ENCODE measurements at places on chromosomes 3 and 15.

GRCh38 chr15:29123171-29123570 lies 146.5 kb downstream of the NSMCE3 start:
- peak; percentile 1 for DNase-seq

DNA sequence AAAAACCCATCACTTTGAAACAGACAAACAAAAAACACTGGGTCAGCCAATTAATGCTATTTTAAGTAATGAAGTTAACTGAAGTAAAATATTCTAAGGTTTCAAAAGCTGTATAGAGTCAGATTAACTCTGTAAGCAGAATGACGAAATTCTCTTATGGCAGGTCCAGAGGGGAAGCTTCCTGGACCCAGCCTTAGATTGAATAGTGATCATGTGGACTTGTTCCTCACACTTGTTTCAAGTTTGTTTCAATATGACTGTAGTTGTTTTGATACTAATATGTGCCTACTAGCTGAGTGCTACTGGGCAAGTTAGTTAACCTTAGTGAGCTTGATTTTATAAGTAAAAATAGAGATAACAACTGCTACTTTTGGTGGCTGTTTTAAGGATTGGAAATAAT lies 32.6 kb downstream of the PLS1 start:
- no peak for DNase-seq

GRCh38 chr3:156459434-156459833 lies 95.5 kb downstream of the SSR3 start:
- no peak for DNase-seq

DNA sequence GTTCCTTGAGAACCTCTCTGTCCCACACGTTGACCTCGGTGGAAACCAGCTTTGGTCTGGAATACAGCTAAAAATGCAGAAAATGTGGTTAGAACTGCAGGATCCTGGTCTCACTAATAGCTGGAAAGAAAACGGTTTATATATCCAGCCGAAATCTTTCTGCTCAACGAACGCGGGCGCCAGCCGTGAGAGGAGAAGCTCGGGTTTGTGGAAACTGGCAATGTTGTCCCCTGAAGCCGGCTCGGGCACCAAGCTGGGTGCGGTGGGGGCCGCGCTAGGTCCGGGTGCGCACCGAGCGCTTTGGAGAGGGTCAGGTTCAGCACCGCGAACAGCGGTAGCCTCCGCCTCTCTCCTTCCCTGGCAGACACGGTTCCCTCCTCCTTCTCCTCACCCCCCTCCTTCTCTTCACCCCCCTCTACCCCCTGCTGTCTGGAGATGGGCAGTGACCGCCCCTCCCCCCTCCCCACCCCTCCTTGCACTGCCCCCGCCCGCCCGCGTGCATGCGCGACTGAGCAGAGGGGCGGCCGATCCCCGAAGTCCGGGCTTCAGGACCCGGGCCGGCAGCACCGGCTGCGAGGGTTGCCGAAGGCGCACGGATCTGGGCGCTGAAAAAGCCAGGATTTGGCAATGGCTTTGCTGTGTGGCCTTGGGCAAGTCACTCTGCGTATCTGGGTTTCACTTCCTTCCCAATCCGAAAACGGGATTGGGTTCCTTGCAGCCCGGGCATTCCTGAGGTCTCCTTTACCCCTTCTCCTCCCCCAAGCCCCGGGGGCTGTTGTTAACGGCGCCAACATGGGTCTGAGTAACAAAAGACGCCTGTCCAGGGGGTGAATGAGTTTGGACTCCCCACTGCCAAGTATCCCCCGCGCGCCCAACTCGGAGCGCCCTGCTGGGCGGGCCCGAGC lies at the start of gene SKOR1:
Gene SKOR1 (plus strand): TSS at position 534 of the 905 bp plus-strand sequence. CDS start 94 bp downstream, at position 628.
- no peak for DNase-seq

DNA sequence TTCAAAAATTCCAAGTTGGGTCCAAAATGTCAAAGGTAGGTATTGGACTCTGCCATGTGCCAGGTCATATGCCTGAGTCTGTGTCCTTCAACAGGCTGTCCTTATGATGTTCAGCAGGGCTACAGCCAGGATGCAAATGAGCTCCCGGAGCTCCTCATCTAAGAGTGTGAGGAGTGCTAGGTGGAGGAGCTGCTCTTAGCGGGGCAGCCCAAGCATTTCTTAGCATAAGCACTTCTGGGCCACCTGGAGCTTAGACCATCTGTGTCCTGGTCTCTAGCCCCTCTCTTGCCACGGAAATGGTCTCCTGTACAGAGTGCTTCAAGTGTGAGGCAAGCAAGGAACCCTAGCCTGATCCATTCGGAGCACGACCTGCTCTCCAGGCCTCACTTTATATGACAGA lies 64.6 kb upstream of the PRR23C start:
- DNase-seq, result no peak

- DNase-seq, result peak; percentile 12
Observed at GRCh38 chr3:42803414-42804105, 730 bp downstream of the HIGD1A start.

GRCh38 chr3:18965781-18966180 lies 182.5 kb upstream of the KCNH8 start:
- no peak for DNase-seq

DNA sequence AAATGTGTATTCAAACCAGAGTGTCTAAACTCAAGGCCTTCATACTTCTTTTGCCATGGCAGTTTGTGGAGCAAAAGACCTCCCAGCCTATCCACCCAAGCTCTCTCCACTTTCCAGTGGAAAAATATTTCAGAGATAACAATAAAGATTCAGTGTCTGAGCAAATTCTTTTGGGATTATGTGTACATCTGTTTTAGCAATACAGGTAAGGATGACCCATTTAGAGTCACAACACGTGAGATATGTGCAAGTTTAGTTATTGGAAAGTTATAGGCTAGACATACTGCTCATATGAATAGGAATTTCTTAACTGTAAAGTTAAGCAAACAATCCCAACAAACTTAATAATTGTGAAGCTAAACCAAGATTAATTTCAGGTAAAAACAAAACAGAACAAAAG lies 174.5 kb upstream of the LRIG1 start:
- no peak for DNase-seq

GRCh38 chr15:89187986-89188514 lies 33.3 kb downstream of the RLBP1 start:
- DNase-seq, result no peak

DNA sequence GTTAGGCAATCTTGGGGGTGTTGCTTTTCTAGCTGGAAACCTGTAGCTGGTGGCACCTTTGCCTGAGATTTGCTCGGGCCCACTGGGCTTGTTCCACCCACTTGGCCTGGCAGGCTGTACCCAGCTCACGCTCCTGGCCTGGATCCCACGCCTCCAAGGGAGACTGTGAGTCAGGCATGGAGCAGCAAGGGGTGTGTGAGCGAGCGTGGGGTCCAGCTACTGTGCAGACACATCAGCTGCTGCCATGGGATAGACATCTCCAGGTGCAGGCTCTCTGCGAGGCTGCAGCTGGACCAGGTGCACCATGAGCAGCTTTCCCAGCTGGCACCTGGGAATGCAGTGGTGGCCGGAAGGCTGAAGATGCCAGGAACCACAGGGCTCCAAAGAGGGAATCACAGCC lies 36.0 kb downstream of the NR1D2 start:
- DNase-seq, result no peak

DNA sequence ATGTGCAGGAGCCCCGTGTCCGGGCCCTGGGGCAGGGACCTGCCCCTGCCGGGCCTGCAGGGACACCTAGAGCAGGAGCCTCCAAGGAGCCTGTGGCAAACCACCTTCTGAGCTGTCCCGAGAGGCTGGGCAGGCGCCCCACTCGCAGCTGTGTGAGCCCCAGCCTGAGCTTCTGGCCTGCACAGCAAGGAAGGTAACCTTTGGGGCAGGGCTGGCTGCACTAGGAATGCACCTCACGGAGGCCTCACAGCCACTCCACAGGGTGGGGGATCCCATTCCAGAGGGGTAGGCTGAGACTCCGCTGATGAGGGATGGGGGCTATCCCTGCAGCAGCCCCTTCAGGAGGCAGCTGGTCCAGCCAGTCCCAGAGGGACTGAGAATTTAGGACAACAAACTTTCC lies 68.1 kb downstream of the DNAJB8 start:
- DNase-seq, result no peak

- no peak for DNase-seq
Observed at GRCh38 chr3:54776601-54777000, 151.3 kb downstream of the LRTM1 start.

DNA sequence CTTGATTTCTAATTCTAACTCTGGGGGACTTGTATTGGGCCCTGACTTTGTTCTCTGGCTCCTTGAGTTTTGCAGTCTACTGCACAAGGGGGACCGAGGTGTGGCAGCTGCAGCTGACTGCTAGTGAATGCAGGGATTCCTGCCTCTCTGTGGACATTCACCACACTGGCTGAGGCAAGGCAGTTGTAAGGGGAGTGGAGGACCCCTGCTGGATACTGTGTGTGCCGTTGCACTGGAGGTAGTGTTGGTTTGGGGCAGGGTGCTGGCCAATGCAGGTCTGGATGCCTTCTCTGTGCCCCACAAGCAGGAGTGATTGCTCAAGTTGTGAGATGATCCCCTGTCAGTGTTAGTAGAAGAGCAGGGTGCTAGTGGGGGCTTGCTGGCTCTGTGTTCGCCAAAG lies 626.1 kb downstream of the SQOR start:
- peak; percentile 51 for DNase-seq

GRCh38 chr3:53258600-53259426 lies 3.0 kb upstream of the TKT start:
- no peak for DNase-seq

DNA sequence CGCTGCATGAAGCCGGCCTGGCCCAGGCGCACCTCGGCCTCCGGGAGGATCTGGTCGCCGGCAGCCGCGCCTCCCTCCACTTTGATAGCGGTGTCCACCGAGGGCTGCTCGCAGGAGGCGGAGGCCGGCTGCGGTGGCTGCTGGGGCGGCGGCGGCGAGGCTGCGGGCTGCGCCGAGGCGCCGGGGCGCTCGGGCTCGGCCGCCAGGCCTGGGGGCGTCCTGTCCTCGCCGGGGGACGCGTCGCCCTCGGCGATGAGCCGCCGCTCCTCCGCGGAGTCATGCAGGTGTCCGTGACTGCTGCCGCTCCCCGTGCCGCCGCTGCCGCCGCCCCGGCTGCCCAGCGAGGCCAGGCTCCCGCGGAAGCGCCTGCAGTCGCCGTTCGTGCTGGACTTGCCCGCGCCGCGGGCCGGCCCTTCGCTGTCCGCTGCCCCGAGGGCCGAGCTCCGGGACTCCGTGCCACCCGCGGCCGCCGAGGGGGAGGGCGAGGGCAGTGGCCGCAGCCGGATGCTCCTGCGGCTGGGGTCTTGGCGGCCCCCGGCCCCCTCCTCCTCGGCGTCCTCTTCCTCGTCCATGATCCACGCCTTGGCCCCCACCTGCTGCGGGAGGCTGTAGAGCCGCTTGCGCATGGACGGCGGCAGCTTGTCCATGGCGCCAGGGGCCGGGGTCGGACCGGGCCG lies 996 bp downstream of the HCN4 start:
- DNase-seq, result no peak

DNA sequence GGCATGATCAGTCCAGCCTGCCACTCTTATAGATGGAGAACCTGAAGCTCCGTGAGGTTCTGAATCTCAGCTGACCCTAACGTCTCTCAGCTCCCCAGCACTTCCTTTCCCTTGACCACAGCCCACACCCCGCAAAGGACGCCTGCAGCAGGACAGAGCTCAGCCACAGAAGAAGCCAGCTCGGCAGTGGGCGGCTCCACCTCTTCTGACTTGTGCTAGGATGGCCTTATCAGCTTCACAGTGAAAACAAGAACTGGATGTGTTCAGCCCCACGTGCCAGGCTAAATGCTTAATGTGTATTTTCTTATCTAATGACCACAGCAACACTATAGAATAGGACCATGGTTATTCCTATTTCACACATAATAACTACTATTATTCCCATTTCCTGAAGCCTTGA lies 127.6 kb downstream of the ARNT2 start:
- DNase-seq, result no peak

GRCh38 chr15:35107122-35107521 lies 22.0 kb upstream of the NANOGP8 start:
- DNase-seq, result no peak

DNA sequence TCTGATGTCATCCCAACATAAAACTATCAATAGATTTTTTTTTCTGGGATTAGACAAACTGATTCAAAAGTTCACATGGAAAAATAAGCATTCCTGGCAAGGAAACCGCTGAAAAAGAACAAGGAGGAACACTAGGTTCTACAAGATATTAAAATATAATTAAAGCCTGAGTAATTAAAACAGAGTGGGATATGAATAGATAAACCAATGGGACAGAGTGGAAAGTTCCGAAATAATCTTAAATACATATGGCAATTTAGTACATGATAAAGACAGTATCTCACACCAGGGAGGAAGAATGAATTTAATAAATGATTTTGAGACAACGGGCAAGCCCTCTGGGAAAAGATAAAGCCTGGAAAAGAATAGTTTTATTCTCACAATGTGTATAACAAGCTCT lies 4.7 kb downstream of the GLDN start:
- no peak for DNase-seq

DNA sequence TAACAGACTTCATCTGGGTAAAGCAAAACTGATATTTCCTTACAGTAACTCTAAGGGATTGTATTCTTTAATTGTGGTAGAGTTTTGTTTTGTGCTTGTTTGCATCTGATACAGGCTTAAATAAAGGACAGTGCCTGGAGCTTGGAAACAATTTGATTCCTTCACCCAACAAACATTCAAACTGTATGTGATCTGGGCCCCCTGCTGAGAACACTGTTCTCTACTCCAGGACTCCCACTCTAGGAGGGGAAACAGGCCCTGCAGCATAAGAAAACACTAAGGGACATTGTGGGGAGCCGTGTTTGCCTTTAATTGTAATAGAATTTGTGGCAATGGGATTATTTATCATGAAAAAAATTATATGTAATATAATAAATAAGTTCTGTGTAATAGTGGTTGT lies 56.9 kb downstream of the CTDSPL start:
- DNase-seq, result no peak

GRCh38 chr3:5787861-5788488 lies 600.5 kb downstream of the EDEM1 start:
- no peak for DNase-seq

GRCh38 chr3:195458316-195458717 lies 15.5 kb upstream of the ACAP2 start:
- DNase-seq, result no peak

GRCh38 chr3:10351013-10351735 lies 30.3 kb upstream of the SEC13 start:
- peak; percentile 44 for DNase-seq

DNA sequence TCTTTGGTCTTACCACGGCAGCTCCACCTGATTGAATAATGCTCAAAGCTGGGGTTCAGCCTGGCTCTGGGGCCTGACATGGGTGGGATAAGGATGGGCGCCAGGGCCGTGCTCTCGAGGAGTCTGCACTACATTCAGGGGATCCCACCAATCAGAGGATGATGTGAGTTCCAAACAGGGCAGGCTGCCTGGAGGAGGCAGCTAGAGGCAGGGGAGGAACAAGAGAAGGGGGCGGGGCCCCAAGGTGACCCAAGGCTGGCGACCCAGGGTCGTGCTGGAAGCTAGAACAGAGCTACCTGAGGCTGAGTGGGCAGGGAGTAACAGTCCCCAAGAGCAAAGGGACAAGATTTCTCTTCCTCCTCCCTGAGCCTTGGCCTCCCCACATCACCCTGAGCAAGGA lies 56.1 kb downstream of the PCSK6 start:
- DNase-seq, result no peak

DNA sequence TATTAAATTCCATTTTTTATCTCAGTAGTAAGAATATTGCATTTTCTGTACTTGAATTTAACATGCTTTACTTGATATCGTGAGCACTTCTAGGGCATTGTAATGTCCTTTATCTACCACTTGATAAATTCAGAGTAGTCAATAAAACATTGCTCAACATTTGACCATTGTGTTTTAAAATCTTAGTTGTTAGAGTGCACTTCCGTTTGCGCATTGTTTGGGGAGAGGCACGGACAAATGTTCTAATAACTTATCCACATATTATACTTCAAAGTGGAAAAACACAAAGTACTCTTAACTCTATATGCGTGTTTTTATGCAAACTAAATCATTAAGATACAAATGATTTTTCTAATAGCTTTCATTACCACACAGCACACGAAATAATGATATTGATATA lies 419 bp downstream of the FAM227B start:
- no peak for DNase-seq

Data from BE2C (cell line).